Activated naive CD8-positive, alpha-beta T cell treated with anti-CD3 and anti-CD28 coated beads for 36 hours (primary cell): ENCODE measurements at places on chromosomes 12 and 14. TPM values are rescaled to one million over a fixed set of nuclear protein-coding genes. Genes with fewer than 3 reads are reported as not detected.
A peak's percentile ranks its signal among the peaks of the same experiment; 100 is the strongest.

The CBLN3 gene
- 5.5 TPM for total RNA-seq

The CMTM5 gene
- not detected for total RNA-seq

The PPFIA2 gene
- total RNA-seq: 0.42 TPM

The PTHLH gene
- total RNA-seq: not detected

GRCh38 chr14:23523229-23524016 lies 28.1 kb downstream of the ZFHX2 start:
- H3K4me1 ChIP-seq: no peaks in the 10 kb centered on the region
- no peaks in the 10 kb centered on the region for H3K27me3 ChIP-seq
- no peak for DNase-seq
- H3K36me3 ChIP-seq: no peaks in the 10 kb centered on the region

DNA sequence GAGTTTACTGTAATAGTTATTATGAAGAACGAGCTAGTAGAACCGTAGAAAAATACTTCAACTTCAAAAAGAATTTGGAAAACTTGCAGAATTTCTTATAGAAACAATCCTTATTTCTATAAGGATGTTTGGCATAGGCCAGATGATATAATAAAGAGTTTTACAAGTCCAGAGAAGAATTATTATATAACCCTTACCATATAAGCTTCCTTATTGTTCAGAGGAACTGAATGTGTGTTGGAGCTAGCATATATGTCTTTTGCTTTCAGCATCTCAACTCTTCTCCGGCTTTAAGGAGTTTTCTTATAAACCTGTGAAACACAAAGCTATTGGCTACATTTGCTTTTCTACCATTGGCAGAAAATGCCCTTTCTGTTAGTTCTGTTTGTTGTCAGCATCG lies 178.0 kb upstream of the E2F7 start:
- DNase-seq: no peak
- H3K4me1 ChIP-seq: no peaks in the 10 kb centered on the region
- H3K27ac ChIP-seq: no peak overlapping the region
- H3K4me3 ChIP-seq: no peak overlapping the region
- no peaks in the 10 kb centered on the region for H3K27me3 ChIP-seq
- H3K36me3 ChIP-seq: no peaks in the 10 kb centered on the region

DNA sequence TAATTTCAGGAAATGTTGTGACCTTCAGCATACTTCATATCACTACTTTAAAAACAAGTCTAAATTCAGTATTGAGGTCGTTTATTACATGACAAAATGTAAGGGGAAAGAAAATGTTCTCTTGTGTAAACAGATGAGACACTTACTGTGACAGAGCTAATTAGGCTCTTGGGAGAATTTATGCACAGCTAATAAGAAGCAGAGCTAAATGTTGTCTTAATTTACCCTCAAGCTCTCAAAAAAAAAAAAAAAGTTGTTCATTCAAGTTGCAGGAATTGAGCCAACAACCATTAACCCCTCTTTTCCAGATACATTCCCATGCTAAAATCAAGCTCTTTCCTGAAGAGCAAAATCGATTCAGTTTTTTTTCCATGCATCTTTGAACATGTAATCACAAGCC lies 1419.4 kb downstream of the FSCB start:
- no peaks in the 10 kb centered on the region for H3K4me1 ChIP-seq
- H3K36me3 ChIP-seq: no peaks in the 10 kb centered on the region
- DNase-seq: no peak
- no peaks in the 10 kb centered on the region for H3K27me3 ChIP-seq
- no peak overlapping the region for H3K4me3 ChIP-seq

DNA sequence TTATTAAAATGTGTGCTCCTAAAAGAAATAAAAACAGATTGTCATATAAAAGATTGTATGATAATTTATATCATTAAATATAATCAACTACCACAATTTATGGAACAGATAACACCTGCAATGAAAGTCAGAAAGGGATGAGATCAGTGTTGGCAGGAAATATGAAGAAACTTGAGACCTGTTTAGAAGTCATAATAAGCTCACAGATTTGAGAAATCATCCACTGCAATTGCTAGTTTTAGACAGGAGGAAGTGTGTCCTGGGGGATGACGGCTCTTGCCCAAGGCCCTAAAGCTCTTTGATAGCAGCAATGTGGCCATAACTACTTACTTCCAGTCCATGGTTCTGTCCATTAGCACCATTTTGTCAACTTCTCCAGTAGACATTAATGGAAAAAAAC lies 122.8 kb upstream of the SOX5 start:
- no peaks in the 10 kb centered on the region for H3K4me1 ChIP-seq
- H3K4me3 ChIP-seq: no peak overlapping the region
- no peaks in the 10 kb centered on the region for H3K27me3 ChIP-seq
- no peak overlapping the region for H3K27ac ChIP-seq
- DNase-seq: no peak
- H3K36me3 ChIP-seq: no peaks in the 10 kb centered on the region

GRCh38 chr14:74956027-74956279 lies 556 bp upstream of the PGF start:
- H3K36me3 ChIP-seq: no peaks in the 10 kb centered on the region
- no peak for DNase-seq
- no peaks in the 10 kb centered on the region for H3K4me1 ChIP-seq
- H3K27me3 ChIP-seq: peaks cover 14% of the 10 kb centered on the region

- peaks cover 4% of the 10 kb centered on the region for H3K36me3 ChIP-seq
- no peak overlapping the region for H3K27ac ChIP-seq
- no peak for DNase-seq
- peaks cover 56% of the 10 kb centered on the region for H3K4me1 ChIP-seq
These were observed 1.1 kb downstream of the IGF1 start for GRCh38 chr12:102479099-102479885.

- no peaks in the 10 kb centered on the region for H3K36me3 ChIP-seq
- no peak overlapping the region for H3K4me3 ChIP-seq
- no peaks in the 10 kb centered on the region for H3K27me3 ChIP-seq
- H3K27ac ChIP-seq: no peak overlapping the region
These were observed 1489.8 kb upstream of the FLRT2 start for GRCh38 chr14:84040101-84040500.

DNA sequence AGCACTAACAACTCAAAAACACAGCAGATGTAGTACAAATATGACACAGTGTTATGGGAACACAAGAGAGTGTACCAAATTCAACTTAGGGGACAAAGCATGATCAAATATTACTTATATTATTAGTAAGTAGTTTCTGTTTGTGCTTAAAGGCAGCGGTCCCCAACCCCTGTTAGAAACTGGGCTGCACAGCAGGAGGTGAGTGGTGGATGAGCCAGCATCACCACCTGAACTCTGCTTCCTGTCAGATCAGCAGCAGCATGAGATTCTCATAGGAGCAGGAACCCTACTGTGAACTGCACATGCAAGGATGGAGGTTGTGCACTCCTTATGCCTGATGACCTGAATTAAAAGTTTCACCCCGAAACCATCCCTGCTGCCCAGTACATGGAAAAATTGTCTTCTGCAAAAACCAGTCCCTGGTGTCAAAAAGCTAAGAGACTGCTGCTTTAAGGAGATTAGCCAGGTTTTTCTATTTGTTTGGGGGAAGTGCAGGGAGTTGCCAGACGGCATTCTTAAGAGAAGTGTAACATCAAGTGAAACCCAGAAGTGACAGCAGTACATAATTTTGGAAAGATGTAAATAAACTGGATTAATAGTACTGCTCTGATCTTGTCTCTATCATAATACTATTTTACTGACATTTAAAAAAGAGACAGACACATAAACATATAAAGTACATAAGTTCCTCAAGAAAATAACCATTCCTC lies 26.7 kb downstream of the GTF2A1 start:
- no peak overlapping the region for H3K4me3 ChIP-seq
- peaks cover 38% of the 10 kb centered on the region for H3K36me3 ChIP-seq
- peaks cover 37% of the 10 kb centered on the region for H3K4me1 ChIP-seq

DNA sequence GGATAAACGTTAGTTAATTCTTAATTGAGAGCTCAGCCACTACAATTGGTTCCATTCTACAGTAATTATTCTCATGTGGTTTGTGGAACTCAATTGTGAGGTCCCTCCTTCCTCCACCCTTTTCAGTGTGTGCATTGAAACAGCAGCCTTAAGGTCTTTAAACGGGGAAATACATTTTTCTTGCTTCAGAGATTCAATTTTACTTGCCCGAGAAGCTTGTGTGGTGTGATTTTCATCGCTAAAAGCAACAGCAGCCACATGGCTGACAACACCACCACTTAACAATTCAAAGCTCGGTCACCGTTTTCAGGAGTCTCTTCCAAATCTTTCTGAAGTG lies 733 bp upstream of the PPFIBP1 start:
- H3K36me3 ChIP-seq: no peaks in the 10 kb centered on the region
- peak overlapping the region; percentile 90 for H3K27ac ChIP-seq
- no peak for DNase-seq
- peaks cover 17% of the 10 kb centered on the region for H3K27me3 ChIP-seq
- peak overlapping the region; percentile 92 for H3K4me3 ChIP-seq
- H3K4me1 ChIP-seq: peaks cover 22% of the 10 kb centered on the region
